Fibroblast of skin of scalp (primary cell): ENCODE measurements at places on chromosomes 6 and 20.

GRCh38 chr20:47676219-47676721, 109.0 kb downstream of the SULF2 start:
- no peak for DNase-seq

- peak; percentile 55 for DNase-seq
Observed at GRCh38 chr6:141510803-141511202, 621.9 kb upstream of the GJE1 start.

DNA sequence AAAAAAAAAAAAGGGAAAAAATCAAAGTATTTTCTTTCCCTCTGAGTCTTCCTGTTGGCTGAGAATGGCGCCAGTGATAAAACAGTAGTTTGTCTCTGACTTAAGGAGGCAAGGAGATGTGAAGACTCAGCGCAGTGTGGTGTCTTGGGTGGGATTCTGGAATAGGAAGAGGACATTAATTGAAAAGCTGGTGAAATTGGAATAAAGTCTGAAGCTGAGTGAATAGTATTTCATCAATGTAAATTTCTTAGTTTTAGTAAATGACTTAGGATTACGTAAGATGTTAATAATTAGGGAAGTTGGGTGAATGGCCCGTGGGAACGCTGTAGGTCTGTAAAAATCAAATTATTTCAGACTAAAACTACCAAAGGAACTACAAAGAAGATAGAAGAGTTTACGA, 122.8 kb upstream of the ZNF217 start:
- DNase-seq = no peak

- no peak for DNase-seq
Observed at GRCh38 chr6:157541618-157542413, 160.8 kb downstream of the ZDHHC14 start.

DNA sequence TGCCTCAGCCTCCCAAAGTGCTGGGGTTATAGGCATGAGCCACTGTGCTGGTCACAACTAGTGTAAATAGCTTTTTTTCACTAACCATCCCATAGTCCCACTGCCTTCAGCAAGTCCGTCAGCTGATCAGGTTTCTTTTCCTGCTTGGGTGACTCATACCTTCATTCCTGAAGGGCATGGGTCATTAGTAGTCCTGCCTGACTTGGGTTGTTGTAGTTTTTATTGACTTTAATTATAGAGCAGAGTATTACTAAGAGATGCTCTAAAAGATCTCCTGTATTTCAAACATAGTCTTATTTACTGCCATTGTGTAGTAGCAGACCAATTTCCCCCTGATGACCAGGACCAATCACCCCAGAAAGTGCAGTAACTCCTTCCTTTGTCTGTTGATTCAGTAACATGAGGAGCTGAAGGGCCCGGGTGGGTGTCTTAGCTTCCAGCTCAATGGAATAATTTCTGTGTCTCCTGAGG, 25.8 kb downstream of the HLA-C start:
- DNase-seq = peak; percentile 42

GRCh38 chr6:35967076-35967774, 46.3 kb upstream of the SRPK1 start:
- no peak for DNase-seq

GRCh38 chr20:49729780-49730179, 16.1 kb upstream of the B4GALT5 start:
- peak; percentile 79 for DNase-seq

GRCh38 chr6:90712114-90712513, 125.2 kb upstream of the MAP3K7 start:
- no peak for DNase-seq

- peak; percentile 37 for DNase-seq
Observed at GRCh38 chr20:11234608-11235007, 560.8 kb upstream of the JAG1 start.

- DNase-seq = no peak
Observed at GRCh38 chr20:45047581-45048119, 53.3 kb downstream of the KCNS1 start.

- DNase-seq = no peak
Observed at GRCh38 chr6:25682324-25682723, 30.3 kb downstream of the SCGN start.

- no peak for DNase-seq
Observed at GRCh38 chr6:3738381-3739131, 13.0 kb downstream of the PXDC1 start.

DNA sequence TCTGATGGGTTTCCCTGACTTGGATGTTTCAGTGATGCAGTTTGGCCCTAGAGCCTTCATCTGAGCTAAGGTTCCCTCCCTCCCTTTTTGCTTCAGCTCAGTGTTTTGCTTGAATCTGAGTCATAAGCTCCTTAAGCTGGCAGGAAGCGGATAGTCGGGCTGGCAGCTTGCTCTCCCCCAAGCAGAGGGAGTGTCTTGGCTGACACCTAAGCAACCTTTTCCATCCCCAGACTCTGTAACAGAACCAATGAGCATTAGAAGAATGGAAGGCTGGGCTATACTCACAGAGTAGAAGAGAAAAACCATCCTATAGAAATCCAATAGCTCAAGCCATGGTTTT, 98.3 kb downstream of the HAO1 start:
- peak; percentile 68 for DNase-seq

DNA sequence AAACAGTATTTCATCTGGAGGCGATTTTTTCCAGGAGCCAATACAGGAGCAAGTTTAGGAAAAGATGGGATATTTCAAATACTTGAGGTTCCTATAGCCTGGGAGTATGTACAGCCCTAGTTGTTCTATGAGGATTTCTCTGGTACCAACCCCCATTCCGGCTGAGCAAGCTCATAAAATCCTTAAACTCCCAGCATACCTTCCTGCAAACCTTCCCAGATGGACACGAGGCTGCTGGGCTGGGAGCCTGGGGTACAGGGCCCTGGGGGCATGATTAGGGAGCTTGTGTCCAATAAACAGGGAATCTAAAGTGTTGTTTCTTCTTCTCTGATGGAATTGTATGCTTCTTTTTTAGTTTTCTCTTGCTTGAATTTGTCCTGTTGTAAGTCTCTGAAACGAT, 1.5 kb downstream of the PRRC2A start:
- DNase-seq = peak; percentile 29

DNA sequence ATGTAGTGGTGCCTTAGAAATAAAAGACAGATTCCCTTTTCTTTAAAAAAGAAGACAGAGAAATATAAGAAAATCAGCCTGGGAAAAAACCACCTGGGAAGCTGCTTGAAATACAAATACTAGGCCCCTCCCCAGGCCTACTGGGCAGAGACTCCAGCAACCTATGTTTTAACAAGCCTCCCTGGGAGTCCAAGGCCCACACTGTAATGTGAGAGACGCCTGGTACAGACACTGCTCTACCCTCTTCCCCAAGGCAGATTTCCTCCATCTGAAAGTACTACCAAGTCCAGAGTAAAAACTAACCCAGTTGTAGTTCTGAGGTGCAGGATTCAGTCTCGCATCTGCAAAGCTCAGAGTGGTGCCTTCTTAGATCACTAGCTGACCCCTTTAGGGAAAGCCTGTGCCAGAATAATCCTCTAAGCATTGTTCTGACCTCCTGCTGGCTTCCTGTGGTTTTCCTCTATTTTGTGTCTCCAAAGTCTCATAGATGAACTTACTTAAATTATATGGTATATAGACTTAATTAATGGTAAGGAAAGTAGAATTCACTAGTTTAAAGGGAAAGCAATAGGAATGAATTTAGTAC, 270.2 kb upstream of the SLC35B3 start:
- no peak for DNase-seq

GRCh38 chr20:25325073-25325472, 65.6 kb downstream of the ABHD12 start:
- no peak for DNase-seq

GRCh38 chr20:55406891-55407290, 598.4 kb downstream of the CBLN4 start:
- no peak for DNase-seq

DNA sequence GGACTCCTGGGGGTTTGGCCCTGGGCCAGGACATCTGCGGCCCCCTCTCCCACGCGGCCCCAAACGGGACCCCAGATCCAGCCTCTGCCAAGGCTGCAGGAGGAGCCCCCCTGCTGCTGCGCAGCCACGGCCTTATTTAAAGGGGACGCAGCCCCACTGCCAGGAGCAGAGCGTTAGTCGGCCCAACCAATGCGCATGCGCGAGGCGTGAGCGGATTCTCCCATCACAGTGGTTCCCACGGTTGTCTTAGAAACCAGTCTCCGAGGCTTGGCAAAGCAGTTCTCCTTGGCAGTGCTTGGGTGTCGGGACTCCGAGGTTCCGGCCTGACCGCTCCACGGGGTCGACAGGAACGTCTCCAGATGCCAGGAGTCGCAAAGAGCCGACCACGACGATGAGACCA, 288.3 kb upstream of the ZNF337 start:
- DNase-seq = peak; percentile 58

- no peak for DNase-seq
Observed at GRCh38 chr20:951384-952169, 35.4 kb upstream of the ANGPT4 start.

DNA sequence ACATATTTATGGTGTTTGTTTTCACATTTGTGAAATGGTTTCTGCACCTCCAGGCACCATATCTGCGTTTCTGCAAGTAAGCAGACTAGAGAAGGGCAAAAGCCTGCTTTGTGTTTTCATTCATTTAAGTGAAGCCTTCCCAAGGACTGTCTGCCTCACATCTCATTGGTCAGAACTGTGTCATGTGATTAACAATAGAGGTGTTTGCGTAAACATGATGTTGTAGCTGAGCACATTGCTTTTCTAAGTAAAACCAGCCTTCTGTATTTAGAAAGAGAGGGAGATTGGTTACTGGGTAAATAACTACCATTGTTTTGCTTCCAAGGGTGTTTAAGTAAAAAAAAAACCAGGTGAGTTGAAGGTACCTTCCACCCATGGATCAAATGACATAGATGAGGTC, 39.7 kb downstream of the SH3BGRL2 start:
- no peak for DNase-seq

GRCh38 chr20:63217706-63218105, 1.8 kb upstream of the YTHDF1 start:
- no peak for DNase-seq

GRCh38 chr6:134593887-134594286, 276.0 kb upstream of the SGK1 start:
- DNase-seq = no peak

- DNase-seq = peak; percentile 36
Observed at GRCh38 chr6:21078497-21078896, 515.1 kb upstream of the SOX4 start.

DNA sequence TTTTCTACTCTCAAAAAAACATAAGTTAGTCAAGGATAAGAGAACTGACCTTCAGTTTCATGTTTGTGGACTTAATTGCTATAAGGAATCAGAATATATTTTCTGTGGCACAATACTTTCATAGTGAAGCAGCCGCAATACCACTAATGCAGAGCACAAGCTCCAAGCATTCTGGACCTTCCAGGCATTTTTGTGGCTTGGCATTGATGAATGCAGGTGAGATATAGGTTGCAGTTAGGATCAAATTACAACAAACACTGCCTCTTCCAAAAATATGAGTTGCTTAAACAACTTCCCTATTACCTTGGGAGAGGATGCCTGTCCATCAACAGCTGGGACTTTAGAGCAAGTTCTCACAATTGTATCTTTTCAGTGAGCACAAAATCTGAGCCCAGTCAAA, 162.8 kb upstream of the RSPO3 start:
- DNase-seq = no peak

GRCh38 chr6:155980014-155980767, 524.6 kb upstream of the NOX3 start:
- DNase-seq = no peak

DNA sequence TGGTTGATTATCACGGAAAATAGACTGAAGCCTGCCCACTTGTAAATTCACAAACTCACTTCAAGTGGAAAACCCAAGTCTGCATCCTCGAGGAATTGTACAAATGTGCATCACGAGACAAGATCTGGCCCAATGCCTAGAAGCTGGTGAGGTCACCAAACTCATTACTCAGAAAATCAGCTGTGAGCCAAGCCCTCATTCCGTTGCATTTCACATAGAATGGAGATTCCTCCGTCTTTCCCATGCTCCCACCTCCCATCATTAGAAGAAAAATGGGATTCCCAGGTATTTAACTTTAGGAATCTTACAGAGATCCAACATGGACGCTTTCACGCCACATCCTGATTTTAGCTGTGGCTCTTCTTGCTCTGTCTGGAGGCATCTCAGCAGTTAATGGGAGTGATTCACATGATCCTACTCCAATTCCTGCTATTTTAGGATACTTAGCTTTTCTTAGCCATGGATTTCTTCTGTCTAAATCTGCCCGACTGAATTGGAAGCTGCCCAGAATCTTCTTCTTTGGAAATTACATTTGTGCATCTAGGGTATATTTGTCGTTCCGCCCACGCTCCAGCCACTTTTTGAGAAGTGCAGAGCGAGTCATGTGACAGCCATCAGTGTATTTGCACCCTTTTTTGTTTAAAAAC, 68.7 kb upstream of the STMND1 start:
- peak; percentile 94 for DNase-seq

DNA sequence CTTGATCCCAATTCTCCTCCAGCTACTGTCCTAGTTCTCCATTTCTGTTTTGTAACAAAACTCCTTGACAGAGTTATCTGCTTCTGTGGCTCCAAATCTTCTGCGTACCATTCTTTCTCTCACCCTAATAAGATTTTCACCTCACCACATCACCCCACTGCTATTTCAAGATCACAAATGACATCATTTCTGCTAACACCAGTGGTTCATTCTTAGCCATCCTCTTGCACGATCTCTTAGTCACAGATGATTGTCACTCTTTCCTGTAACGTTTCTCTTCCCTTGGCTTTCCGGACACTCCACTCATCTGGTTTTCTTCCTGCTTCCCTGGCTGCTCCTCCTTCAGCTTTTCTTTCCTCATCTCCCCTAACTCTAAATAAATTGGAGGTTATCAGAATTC, 56.8 kb upstream of the FABP7 start:
- no peak for DNase-seq

DNA sequence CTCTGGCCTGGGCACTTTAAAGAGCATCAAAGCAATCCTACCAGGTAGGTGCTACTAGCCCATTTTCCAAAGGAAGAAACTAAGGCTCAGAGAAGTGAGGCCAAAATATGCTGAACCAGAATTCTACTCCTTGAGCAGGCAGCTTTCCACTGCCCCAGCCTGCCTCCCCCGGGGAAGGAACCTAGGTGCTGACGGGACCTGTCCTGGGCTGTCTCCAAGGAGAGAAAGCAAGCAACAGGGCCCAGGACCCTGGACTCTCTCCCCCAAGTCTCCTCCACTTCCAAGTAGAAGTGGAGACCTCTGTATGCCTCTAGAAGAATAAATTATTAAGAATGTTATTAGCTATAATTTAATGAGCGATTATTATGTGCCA, 159.5 kb downstream of the MRPL14 start:
- DNase-seq = no peak

- no peak for DNase-seq
Observed at GRCh38 chr6:44233567-44234100, 10.2 kb downstream of the SLC29A1 start.

DNA sequence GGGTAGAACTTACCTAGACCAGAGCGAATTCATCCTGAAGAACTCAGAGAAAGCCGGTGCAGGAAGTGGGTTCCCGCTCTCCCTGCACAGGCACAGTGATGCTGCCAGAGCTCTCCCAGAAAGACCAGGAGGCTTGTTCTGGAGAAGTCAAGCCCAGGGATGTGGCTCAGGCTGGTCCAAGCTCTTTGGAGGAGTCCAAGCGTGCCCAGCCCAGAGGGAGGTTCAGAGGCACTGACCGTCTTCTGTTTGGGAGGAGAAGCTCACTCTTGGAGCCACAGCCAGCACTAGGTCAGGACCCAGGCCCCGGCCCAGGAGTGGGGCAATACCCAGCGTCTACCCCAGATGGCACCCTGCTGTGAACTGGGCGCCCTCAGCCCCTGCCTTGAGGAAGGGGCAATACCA, 1.5 kb upstream of the PMEPA1 start:
- DNase-seq = no peak

- DNase-seq = no peak
Observed at GRCh38 chr20:62716198-62716940, 7.7 kb downstream of the NTSR1 start.
